Activated CD8-positive, alpha-beta memory T cell treated with anti-CD3 and anti-CD28 coated beads, Interleukin-2, amount 50 U/mL, for 48 hours (primary cell): ENCODE measurements at places on chromosomes 1 and 21.
A peak's percentile ranks its signal among the peaks of the same experiment; 100 is the strongest.

GRCh38 chr1:207282496-207283380 is 38.7 kb upstream of the CD55 start:
- no peak for DNase-seq

- no peak for DNase-seq
These were observed 10.4 kb downstream of the LGALS8 start for GRCh38 chr1:236534151-236534651.

- no peak for DNase-seq
These were observed 19.3 kb downstream of the DOP1B start for GRCh38 chr21:36175771-36176565.

GRCh38 chr1:51439895-51440294 is 79.2 kb downstream of the EPS15 start:
- DNase-seq: no peak

DNA sequence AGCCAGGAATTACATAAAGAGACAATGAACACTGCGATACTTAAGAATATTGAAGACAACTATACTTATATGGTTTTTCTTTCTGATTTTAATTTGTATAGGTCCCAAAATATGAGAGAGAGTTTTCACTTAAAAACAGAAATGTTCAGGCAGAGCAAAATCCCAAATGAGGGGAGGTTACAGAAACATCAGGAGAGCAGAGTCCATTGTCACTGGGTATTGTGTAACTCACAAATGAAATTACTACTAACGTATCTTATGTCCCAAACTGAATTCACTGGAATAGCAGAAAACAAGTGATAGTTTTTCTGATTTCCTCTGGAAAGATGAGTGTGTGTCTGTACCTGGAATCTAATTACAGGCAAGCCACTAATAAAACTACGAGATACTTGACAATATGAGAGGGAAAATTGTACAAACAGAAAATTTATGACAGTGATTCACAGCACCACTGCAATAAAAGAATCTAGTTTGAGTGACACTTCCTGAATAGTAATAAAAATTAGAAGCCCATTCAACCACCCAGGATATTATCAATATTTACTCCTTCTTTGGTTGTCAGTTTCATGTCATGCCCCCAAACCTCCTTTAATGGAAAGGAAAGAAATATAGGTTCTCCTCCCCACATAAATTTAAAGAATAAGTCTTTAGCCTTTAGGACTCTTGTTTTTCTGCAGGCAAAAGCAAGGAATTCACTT is 522.6 kb downstream of the ADGRL2 start:
- no peak for DNase-seq

DNA sequence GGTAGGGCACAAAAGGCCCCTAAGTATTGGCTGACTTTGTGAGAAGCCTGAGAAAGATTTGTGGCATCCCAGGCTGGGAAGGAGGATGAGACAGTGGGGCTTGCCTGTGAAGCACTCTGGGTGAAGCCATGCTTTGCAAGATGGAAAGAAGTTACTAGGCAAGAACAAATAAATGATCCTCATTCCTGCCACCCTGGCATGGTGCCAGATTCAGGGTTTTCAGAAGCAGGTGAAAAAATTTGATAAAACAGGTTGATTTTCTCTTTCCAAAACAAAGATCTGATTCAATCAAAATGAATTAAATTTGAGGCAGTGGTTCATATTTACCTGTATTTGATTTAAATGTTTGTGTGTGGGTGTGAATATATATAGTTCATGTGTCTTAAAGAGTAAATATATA is 386.9 kb upstream of the PROX1 start:
- DNase-seq: no peak

GRCh38 chr1:196661345-196661744 is 9.5 kb downstream of the CFH start:
- no peak for DNase-seq

DNA sequence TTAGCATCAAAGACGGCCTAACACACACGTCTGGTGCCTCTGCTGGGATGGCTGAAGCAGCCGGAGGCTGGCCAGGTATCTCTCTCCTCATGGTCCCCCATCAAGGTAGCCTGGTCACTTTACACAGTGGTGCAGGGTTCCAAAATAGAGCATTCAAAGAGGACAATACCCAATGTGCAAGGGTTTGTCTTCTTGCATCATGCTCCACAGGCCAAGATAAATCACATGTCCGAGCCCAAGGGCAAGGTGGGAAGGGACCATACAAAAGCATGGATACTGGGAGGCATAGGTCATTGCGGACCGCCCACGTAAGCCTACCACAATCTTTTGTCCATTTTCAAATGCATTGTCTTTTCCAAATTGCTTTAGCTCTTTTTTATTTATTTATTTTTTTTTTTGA is 23.8 kb upstream of the TINAGL1 start:
- DNase-seq: no peak

DNA sequence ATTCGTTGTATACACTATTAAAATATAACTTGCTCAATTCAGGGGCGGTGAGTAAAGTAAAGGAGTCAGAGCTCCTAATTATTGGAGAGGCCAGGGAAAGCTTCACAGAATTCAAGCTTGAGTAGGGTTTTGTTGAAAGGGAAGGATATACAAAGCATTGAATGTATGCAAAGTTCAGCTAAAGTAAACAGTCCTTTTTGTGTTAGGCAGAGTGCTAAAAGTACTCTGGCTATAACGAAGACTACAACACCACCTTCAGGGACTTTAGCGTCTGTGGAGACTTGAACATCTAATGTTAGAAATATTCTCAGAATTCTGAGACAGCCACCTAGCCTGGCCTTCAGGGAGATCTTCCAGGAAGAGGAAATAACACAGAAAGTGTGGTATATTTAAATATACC is 1.1 kb downstream of the FALEC start:
- no peak for DNase-seq

- no peak for DNase-seq
These were observed 55.6 kb upstream of the ACTRT2 start for GRCh38 chr1:2965676-2966075.

DNA sequence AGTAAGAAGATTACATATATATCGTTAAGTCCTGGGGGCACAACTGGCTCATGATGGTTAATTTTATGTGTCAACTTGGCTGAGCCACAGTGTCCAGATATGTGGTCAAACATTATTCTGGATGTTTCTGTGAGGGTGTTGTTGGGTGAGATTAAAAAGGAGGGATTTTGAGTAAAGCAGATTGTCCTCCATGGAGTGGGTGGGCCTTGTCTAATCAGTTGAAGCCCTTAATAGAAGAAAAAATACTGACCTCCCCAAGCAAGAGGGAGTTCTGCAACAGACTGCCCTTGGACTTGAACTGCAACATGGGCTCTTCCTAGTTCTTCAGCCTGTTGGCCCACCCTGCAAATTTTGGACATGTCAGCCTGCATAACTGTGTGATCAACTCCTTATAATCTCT is 311.6 kb downstream of the RPS6KC1 start:
- no peak for DNase-seq

GRCh38 chr1:38486085-38486484 is 373.5 kb downstream of the RRAGC start:
- DNase-seq: no peak

- DNase-seq: no peak
These were observed 15.2 kb upstream of the VTCN1 start for GRCh38 chr1:117225931-117226330.

GRCh38 chr1:177755851-177756560 is 213.9 kb downstream of the SEC16B start:
- DNase-seq: no peak

DNA sequence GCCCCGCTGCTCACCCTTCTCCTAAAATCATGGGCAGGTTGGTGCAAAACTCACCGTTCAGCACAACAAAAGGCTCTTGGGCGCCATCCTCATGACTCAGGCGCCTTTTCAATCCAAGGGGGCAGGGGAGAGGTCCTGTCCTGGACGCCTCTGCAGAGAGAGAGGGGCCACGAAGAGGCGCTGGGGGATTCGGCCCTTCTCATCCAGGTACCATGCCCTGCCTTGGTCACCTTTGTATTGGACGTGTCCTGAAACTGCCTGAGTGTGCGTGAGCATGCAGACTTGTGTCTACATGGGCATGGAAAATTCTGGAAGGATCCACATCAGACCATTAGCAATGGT is 53.5 kb downstream of the SLC37A1 start:
- DNase-seq: peak; percentile 38

- peak; percentile 75 for DNase-seq
These were observed 44.9 kb upstream of the COL6A2 start for GRCh38 chr21:46052703-46053651.

GRCh38 chr1:47521034-47521881 is 83.4 kb downstream of the FOXD2 start:
- DNase-seq: no peak

DNA sequence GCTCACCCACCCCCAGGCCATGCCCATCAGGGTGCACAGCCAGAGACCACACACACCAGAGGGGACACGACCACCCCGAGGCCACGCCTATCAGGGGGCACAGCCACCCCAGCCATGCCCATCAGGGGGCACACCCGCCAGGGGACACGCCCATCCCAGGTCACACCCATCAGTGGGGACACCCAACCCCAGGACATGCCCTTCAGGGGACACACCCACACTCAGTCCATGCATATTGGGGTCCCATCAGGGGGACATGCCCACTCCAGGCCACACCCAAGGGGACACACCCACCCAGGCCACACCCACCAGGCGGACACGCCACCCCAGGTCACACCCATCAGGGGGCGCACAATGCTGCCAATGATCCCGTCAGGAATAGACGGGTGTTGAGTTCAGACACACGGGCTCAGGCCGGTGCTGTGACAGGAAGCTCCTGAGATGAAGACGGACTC is 20.7 kb downstream of the MCM3AP start:
- no peak for DNase-seq

GRCh38 chr1:172051898-172052297 is 210.6 kb downstream of the DNM3 start:
- no peak for DNase-seq

DNA sequence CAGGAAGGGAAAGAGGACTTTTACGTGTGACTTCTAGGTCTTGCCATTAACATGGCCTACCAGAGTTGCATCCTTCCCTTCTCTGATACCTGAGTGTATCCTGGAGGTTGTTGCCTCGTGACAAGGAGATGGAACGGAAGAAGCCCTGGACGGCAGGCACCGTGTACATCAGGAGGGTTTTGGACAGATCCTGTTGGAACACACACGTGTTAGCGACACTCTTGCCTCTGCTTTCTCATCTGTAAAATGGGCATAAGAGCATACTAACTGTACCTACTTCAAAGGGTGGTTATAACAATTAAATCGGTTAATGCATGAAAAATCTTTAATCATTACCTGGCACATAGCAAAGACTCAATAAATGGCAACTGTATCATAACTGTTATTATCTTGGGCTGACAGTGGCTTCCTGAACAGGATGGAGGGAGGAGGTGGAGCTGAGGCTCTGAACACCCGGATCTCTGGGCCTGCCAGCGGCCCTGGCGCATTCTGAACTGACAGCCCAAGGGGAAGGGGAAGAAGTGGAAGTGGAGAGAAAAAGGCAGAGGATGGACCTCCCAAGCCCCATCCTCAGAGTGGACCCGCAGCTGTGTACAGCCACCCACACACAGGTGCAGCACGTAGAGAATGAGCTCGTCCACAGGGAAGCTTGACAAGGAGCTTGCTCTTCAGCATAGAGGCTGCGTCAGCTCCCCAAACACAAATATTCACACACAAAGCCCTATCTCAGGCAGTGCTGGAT is 30.2 kb upstream of the EXOSC10 start:
- DNase-seq: no peak

- DNase-seq: no peak
These were observed 74.3 kb downstream of the MPZL1 start for GRCh38 chr1:167795810-167796740.

DNA sequence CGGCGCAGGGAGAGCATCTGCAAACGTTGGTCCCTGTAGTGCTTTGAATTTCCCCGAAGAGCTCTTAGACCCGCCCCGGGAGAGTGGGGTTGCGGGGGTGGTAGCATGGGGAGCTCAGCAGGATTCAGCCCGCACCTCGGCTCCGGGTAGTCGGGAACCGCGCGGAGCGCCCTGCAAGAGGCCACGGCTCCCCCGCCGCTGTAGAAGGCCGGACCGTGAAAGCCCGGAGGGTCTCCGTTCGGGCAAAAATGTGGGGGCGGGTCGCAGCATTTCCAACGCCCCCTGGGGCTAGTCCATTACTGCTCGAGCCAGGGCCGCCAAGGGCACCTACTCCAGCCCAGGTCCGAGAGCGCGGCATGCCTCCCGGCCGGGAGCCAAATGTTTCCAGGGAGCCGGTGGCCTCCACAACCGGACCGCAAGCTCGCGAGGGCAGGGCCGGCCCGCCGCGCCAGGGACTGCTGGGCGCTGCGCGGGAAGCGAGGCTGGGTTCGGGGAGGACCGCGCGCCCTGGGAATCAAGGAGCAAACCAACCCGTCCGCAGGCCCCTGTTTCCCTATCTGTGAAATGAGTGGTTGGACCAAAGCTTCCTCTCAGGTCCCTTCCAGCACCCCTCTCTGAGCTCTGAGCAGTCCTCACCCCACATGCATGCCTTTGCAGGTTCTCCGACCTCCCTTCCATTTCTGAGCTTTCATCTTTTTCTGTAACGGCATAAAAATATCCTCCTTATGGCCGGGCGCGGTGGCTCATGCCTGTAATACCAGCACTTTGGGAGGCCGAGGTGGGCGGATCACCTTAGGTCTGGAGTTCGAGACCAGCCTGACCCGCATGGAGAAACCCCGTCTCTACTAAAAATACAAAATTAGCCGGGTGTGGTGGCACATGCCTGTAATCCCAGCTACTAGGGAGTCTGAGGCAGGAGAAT is 775 bp upstream of the TMEM63A start:
- DNase-seq: peak; percentile 80
